Stimulated activated CD4-positive, alpha-beta T cell treated with anti-CD3 and anti-CD28 coated beads, TNF-alpha, amount 100 ng/mL, for 24 hours (primary cell): ENCODE measurements at places on chromosomes 7 and 10.

GRCh38 chr7:44213206-44213876 lies 12.6 kb downstream of the YKT6 start:
- no peak for DNase-seq

DNA sequence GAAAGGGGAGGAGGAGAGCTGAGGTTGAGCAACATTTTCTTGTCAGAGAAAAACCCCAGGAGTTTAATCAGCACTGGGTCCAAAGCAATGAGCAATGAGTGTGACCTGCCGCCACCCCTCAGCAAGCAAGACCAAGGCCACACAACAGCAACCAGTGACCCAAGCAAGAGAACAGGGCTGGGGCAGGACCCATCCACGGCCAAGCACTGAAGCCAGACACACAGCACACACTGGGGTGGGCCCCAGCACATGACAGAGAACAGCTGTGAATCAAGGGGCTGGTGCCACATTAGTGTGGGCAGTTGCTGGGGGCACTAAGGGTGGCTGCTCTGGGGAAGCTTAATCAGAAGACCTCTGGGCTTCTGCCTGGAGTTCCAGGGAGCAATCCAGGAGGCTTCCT lies 16.2 kb downstream of the TMEM72 start:
- no peak for DNase-seq

GRCh38 chr10:55091691-55092328 lies 290.8 kb upstream of the PCDH15 start:
- DNase-seq = no peak

DNA sequence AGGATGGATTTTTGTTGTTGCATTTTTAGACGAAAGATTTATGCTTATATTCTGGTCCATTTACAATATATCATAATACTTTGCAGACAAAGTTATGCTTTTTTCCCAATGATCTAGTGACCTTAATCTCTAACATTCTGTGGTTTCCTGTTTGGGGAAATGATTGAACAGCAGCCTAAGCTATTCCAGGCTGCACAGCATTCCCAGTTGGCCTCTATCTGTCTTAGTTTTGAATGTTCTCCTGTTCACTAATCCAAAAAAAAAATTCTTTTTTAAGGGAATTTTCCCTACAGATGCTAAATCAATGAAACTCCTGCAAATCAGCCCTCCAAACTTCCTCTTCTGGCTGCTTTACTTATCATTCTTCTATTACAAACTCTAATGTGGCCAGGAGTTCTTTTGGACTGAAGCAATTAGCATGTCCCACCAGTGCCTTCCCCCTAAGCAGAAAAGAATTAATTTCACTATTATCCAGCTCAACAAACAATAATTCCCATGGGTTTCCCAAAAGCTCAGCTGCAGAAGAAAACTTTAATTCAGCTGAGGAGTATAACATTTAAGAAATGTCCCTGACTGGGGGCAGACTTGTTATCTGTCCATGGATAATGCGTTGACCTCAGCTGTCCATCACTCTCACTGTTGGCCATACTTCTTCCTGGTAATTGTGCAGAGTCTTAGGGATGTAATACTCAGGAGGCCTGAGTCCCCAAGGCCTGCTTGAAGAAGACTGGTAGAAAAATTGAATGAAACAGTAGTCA lies 81.9 kb upstream of the TRIL start:
- no peak for DNase-seq

GRCh38 chr10:21724687-21725367 lies 190.8 kb downstream of the MLLT10 start:
- DNase-seq = no peak

DNA sequence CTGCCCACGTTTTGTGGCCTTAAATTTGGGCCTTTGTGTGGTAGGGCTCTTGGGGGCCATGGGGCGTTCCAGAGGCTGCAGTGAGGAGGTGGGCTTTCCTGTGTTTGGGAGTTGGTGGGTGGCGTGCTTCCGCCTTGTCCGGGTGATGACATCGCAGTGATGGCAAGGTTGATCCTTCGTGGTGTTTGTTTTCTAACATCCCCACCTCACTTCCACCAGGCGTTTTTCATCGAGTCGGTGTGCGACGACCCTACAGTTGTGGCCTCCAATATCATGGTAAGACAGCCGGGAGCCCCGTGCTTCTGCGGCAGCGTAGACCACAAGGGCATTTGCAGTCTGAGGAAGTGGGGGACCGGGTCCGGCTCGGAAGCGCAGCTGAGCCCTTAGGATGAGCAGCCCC lies 14.2 kb downstream of the PFKFB3 start:
- no peak for DNase-seq

- DNase-seq = no peak
Measured at GRCh38 chr7:45721686-45722598, 147.8 kb downstream of the ADCY1 start.

DNA sequence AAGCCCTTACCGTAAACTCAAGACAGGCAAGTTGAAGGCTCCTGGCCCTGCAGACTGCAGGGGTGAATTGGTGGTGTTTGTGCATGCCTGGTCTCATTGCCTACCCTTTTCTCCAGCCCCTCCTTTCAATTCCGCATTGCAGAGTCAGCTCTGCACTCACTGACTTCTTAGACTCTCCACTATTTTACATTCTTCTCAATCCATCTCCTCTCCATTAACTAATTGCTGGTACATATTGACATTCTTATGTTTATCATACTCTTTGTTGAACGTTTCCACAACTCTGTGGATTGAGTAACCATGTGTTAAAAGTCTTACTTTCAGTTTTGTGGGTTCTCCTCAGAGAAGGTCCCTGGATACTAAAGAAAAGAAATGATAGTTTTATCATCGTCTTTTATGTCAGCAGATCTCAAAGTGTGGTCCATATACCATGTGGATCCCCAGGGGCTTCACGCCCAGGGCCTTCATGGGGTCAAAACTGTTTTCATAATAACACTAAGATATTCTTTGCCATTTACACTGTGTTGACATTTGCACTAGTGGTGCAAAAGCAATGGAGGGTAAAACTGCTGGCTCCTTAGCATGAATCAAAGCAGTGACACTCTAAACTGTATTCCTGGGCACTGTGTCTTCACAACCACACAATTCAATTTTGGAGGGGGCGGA lies 135.4 kb upstream of the FZD1 start:
- DNase-seq = no peak

- no peak for DNase-seq
Measured at GRCh38 chr7:5333121-5334045, 50.6 kb downstream of the SLC29A4 start.

GRCh38 chr10:71765176-71765904 lies 8.0 kb downstream of the VSIR start:
- no peak for DNase-seq

- no peak for DNase-seq
Measured at GRCh38 chr7:10739401-10739800, 234.3 kb upstream of the PHF14 start.

- no peak for DNase-seq
Measured at GRCh38 chr10:122331615-122332446, 42.7 kb upstream of the PLEKHA1 start.

DNA sequence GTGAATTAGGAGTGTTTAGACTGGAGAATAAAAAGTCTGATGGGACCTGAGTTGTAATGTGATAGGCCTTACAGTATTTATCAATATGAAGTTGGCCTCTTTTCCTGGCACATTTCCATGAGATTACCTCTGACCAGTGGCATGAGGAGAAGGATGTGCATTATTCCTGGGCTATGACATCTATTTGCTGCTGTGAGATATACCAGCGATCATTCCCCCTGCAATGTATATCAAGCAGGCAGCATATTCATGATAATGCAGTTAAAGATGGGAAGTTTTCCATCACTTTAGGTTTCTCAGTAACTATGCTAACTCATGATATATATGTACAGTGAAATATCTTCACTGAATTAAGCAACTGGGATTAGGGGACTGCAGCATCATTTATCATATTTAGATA lies 142.8 kb upstream of the MBL2 start:
- DNase-seq = no peak

DNA sequence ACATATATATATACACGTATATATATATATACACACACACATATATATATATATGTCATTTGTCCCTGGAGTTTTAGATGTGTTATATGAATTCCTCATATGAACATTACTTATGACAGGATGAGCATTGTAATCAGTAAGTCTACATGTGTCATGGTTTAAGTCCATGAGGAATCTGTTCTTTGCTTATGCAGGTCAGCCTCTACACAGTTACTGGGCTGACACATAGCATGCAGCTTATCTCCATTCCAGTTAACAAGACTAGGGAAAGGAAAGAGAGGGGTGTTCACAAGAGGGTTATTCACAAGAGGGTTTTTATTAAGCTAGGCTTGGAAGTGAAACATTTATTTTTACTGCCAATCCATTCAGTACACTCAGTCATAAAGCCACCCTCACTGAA lies 226.7 kb downstream of the SNX13 start:
- DNase-seq = no peak

- DNase-seq = no peak
Measured at GRCh38 chr7:42236976-42237810, at the start of gene GLI3. Gene GLI3 (minus strand): TSS chr7:42237209. CDS start chr7:42223253, 13,956 bp downstream.

DNA sequence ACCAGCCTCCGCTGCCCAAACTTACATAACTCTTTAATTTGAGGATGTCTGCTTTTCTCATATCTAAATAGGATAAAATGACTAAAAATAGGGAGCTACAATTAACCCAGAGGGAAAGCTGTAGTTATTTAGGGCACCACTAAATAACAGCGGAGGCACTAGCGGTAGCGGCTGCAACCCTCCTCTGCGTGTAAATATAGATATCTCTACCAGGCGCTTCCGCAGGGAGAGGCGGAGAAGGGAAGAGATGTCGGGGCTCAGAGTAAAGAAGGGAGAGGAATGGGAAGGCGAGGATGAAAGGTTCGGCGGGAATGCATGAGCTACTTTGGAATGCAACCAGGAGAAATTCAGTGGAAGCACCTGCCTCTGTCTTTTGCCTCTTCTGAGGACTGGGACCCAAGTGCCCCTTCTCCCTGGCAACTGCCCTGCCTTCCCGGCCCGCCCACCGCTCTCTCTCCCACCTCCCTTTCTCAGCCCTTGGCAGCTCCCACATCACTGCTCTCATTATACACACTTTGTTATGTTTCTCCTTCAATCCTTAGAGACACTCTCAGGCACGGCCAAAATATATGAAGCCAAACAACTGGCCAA lies 698.3 kb downstream of the PARD3 start:
- DNase-seq = no peak

DNA sequence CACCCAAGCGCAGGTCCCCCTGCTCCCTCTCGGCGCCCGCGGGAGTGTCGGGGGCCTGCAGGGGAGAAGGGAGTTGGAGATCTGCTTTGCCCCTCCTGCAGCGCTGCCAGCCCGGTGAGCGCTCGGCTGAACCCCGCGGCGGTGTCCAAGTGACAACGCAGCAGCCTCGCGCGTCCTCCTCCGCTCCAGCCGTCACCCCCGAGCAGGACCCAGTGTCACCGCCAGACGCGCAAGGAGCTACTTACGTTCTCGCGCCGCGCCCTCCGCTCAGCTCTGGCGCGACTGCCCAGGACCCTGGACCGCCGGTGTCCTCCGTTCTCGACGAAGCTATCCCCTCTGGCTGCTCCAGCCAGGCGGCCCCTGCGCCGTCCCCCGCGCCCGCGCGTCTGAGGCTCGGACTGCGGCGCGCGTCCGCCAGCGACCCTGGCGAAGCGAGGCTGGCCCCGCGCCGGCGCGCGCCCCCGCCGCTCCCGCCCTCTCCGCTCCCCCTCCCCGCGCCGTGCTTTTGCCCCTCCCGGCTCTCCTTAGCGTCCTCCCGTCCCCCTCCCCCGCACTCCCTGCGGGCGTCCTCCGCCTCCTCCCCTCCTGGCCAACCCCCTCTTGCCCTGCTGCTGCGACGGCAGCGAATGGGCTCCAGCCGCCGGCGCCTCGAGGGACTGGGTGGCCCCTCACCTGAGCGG lies at the start of gene NRCAM:
Gene NRCAM, minus strand, starts transcription at position 439 of the 680 bp plus-strand sequence. CDS start 216,372 bp downstream, outside the sequence.
- DNase-seq = no peak

DNA sequence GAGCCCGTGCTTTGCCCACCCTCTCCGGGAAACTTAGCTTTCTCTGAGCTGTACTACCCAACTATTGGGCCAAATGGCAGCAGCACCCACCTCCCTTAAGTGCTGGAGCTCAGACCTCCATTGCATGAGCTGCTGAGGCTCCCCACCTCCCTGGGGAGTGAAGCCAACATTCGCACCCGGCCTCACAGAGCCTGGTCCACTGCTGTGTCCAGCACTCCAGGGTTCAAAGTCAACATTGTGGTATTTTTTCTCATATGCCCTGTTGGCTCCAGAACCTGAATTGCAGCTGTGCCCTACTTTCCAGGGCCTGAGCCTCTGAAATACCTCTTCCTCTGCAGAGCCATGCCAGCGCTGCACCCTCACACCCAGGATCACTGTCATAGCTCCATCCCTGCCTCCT lies 29.7 kb downstream of the ITGA8 start:
- DNase-seq = no peak

GRCh38 chr7:90944021-90944420 lies 320.2 kb upstream of the FZD1 start:
- DNase-seq = no peak

- DNase-seq = no peak
Measured at GRCh38 chr10:1121271-1121970, 65.2 kb downstream of the WDR37 start.

DNA sequence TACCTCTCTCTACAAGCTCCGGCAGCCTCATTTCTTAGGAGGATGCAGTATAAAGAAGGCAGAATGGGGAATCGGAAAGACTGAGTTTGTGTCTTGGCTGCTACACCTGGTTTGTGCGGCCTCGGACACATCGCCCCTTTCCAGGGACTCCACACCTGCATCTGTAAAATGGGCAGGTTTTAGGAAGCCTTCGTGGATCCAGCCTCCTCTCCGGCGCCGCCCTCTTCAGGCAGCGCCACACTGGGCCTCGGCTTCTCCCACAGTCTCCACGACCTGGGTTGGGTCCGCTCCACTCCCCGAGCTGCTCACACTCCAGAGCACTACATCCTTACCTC lies 341 bp downstream of the GOT1 start:
- DNase-seq = no peak

DNA sequence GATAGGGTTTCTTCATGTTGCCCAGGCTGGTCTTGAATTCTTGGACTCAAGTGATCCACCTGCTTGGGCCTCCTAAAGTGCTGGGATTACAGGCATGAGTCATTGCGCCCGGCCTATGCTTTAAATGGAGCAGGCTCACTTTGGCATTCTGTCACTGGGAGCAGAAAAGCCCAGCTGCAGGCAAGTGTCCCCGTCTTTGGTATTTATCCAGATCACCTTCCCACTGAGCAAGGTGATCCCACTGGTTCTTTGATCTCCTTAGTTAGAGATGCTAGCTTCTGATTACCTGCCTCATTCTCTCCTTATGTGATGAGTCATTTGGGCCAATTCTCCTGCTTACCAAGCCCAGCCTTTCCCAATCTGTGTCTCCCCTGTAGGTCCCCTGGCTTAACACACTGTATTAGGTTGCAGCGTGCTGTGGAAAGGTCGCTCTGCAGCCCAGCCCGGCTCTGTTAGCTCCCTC lies 39.3 kb downstream of the SPDYE5 start:
- DNase-seq = no peak

GRCh38 chr10:43479275-43479674 lies 42.4 kb downstream of the ZNF487 start:
- DNase-seq = no peak
